Stimulated activated CD4-positive, alpha-beta T cell treated with anti-CD3 and anti-CD28 coated beads, Interleukin-12 subunit alpha, Interleukin-12 subunit beta, amount 100 ng/mL, for 24 hours (primary cell): ENCODE measurements at places on chromosomes 5 and 9.

DNA sequence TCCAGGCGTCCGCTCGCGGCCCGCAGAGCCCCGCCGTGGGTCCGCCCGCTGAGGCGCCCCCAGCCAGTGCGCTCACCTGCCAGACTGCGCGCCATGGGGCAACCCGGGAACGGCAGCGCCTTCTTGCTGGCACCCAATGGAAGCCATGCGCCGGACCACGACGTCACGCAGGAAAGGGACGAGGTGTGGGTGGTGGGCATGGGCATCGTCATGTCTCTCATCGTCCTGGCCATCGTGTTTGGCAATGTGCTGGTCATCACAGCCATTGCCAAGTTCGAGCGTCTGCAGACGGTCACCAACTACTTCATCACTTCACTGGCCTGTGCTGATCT lies 294 bp downstream of the ADRB2 start:
- no peak for DNase-seq

DNA sequence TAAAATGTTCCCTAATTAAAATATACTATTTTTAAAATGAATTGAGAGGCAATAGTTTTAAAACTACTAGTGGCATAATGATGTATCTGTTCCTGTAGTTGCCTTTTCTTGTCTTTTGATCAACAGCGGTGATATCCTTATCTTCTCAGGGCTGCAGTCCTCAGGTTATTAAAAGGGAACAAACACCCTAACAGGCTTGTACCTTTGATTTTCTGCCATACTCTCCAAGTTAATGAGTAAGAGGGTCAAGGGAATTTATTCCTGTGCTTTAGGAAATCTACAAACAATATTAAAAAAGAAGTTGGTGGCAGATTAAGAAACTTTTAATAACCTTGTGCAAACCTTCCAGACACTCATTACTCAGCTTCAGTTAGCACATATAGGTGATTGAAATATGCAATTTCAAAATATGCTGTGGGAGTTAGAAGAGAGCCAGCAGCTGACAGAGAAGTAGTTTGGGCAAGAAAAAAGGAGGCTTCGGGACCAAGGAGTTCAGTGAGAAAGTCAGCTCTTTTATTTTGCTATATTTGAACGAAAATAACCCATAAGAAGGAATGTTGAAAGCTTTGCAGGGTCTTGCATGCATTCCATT lies 81.0 kb upstream of the TLE4 start:
- DNase-seq: no peak

- DNase-seq: no peak
Observed at GRCh38 chr5:125798307-125798706, 624.9 kb upstream of the GRAMD2B start.

DNA sequence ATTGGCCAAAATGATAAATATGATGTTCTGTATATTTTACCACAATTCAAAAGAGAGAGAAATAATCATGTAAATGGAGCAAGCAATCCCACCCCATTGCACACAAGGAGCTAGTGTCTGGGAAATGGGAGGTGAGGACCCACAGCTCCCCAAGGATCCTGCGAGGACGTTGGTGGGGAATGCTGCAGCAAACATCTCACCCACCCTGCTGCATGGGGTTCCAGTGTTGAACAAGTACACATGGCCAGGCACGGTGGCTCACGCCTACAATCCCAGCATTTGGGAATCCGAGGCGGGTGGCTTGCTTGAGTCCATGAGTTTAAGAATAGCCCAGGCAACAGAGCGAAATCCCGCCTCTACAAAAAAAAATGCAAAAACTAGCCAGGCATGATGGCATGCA lies 29.0 kb downstream of the STK10 start:
- DNase-seq: no peak

GRCh38 chr5:125236007-125236406 lies 489.6 kb upstream of the ZNF608 start:
- DNase-seq: no peak

- DNase-seq: no peak
Observed at GRCh38 chr5:570886-571285, 41.3 kb upstream of the CEP72 start.

GRCh38 chr9:32384364-32385151 lies at the start of gene ACO1:
ACO1 (plus strand) TSS chr9:32384643; CDS start chr9:32405507, 20,864 bp downstream.
- DNase-seq: peak; percentile 84
